ENCODE measurements at places on chromosomes 16 and 17. TPM values are rescaled to one million over a fixed set of nuclear protein-coding genes. Genes with fewer than 3 reads are reported as not detected.

The TPSB2 gene
- total RNA-seq: 0.62 TPM

The CHD9NB gene
- 0.52 TPM for total RNA-seq

The ABCA9 gene
- total RNA-seq: 36.1 TPM

The STH gene
- not detected for total RNA-seq

The PCGF2 gene
- total RNA-seq: 15.7 TPM

The MYH11 gene
- total RNA-seq: 0.55 TPM

The SHISA9 gene
- total RNA-seq: 0.32 TPM

The FOXN1 gene
- 0.06 TPM for total RNA-seq

The OGFOD3 gene
- 20.6 TPM for total RNA-seq

The MT4 gene
- total RNA-seq: not detected

The RBFOX1 gene
- total RNA-seq: 10.3 TPM

The C17orf50 gene
- total RNA-seq: 0.55 TPM

The STAC2 gene
- total RNA-seq: 1.7 TPM

The PRAC2 gene
- total RNA-seq: not detected

The PIPOX gene
- total RNA-seq: 5.7 TPM

The THUMPD1 gene
- 42.9 TPM for total RNA-seq

The SYT17 gene
- total RNA-seq: 3.5 TPM

The CHP2 gene
- 7.7 TPM for total RNA-seq

The TOP2A gene
- 90.9 TPM for total RNA-seq

The TNP2 gene
- not detected for total RNA-seq

The P3H4 gene
- total RNA-seq: 17.6 TPM

The GAS2L2 gene
- total RNA-seq: 2.3 TPM

The MT2A gene
- total RNA-seq: 313 TPM

The CDH16 gene
- not detected for total RNA-seq

The METTL9 gene
- total RNA-seq: 118 TPM

The GPR142 gene
- not detected for total RNA-seq

The SMPD3 gene
- total RNA-seq: 25.0 TPM

The CTRB2 gene
- total RNA-seq: 0.29 TPM

The CDH5 gene
- total RNA-seq: 2.6 TPM

The SDR42E2 gene
- 0.15 TPM for total RNA-seq

The PRSS22 gene
- not detected for total RNA-seq

The PDILT gene
- total RNA-seq: not detected

The FBXW10B gene
- 1.8 TPM for total RNA-seq

The PRSS27 gene
- 2.9 TPM for total RNA-seq

The HIGD1B gene
- total RNA-seq: 1.1 TPM

The SRL gene
- 0.67 TPM for total RNA-seq

The LDHD gene
- 0.86 TPM for total RNA-seq

The ENPP7 gene
- total RNA-seq: not detected

The CAPN15 gene
- total RNA-seq: 35.7 TPM

The PLA2G10 gene
- 0.53 TPM for total RNA-seq

The PLLP gene
- total RNA-seq: 1.3 TPM

The MYH1 gene
- not detected for total RNA-seq

The ACSM2B gene
- total RNA-seq: 0.15 TPM

The RNU2-1 gene
- total RNA-seq: not detected

Data from motor neuron (in vitro differentiated cells).